ENCODE measurements at places on chromosomes 13 and 19.

- DNase-seq, result peak; percentile 75
These were observed 20.1 kb downstream of the NOTCH3 start for GRCh38 chr19:15180451-15181390.

DNA sequence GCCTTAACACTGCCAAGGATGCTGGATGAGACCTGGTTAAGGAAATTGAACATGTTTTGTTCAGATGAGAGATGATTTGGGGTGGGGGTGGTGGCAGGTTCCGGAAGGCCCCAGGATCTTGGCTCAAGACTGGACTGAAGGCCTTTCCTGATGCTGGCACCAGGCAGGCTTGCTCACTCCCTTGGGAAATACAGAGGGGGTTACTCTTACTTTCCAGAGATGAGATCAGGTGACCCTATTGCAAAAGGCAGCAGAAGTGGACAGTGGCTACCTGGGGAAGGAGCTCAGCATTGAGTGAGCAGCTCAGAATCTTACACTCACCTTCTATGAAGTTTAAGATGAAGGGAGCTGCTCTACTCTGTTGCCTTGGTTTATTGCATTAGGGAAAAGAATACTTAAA, 10.8 kb downstream of the GATAD2A start:
- DNase-seq, result no peak

GRCh38 chr19:4774136-4774535, 17.4 kb upstream of the FEM1A start:
- DNase-seq, result no peak

- no peak for DNase-seq
These were observed 9.9 kb downstream of the SOX21 start for GRCh38 chr13:94702181-94703041.

- DNase-seq, result no peak
These were observed at the start of gene ETV2 for GRCh38 chr19:35641515-35642151. ETV2 (plus strand) TSS chr19:35641745; CDS start chr19:35642461, 716 bp downstream.

DNA sequence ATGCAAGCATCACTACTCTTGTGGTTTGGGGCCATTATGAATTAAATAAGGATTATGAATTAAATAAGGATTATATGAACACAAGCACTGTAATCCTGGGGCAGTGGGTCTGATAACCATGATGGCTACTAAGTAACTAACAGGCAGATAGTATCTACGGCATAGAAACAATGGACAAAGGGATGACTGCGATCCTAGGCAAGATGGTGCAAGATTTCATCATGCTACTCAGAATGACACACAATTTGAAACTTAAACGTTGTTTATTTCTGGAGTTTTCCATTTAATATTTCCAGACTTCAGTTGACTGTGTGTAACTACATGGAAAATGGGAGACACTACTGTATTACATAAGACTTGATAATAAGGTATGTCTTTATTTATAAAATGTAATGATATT, 15.1 kb downstream of the KCNRG start:
- DNase-seq, result no peak

- DNase-seq, result no peak
These were observed 6.5 kb downstream of the KCNN4 start for GRCh38 chr19:43774103-43774939.

DNA sequence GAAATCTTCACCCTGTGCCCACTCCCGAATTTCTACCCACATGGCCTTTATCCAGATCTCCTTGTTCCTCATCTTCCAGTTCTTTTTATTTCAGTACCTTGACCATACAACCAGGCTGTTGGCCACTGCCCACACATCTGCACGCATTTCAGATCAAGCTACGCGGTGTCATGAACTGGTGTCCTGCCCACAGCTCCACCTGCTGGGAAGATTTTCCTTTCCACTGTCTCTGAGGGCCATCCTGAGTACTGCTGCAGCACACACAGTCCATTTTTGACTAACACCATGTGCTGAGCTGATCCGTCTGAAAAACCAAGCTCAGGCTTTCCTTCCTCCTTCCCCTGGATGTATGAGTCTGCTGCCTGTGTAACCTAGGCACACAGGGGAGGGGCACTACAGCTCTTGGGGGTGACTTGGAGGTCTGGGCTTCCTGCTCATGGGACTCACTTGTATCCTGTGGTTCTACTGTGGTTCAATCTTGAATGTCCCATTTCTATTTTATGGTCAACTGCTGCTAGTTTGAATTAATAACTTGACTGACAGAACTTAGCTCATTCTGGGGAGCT, 71.9 kb downstream of the WASF3 start:
- DNase-seq, result no peak

- DNase-seq, result no peak
These were observed 457.8 kb downstream of the PCDH20 start for GRCh38 chr13:60957816-60958215.

- DNase-seq, result no peak
These were observed 2.8 kb downstream of the SWSAP1 start for GRCh38 chr19:11377237-11377636.

DNA sequence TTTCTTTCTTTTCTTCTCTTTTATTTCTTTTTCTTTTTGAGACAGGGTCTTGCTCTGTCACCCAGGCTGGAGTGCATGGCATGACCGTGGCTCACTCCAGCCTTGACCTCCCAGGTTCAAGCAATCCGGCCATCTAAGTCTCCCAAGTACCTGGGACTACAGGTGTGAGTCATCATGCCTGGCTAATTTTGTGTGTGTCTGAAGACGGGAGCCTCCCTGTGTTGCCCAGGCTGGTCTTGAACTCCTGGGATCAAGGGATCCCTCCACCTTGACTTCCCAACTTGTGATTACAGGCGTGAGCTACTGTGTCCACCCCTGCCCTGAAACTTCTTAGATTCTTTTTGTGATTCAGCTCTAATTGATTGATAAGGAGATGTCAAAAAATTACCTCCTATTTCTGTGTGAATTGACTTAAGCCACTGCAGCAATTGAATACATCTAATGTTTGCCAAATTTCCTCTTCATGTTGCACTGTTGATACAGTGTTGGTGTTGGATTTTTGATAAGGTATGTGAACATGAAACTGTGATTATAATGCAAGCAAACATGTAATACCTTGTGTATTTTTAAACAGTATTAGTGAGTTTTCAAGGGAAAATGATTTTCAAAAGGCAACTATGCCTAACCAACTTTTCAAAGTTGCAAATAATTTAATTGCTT, 22.6 kb downstream of the KLF5 start:
- no peak for DNase-seq

DNA sequence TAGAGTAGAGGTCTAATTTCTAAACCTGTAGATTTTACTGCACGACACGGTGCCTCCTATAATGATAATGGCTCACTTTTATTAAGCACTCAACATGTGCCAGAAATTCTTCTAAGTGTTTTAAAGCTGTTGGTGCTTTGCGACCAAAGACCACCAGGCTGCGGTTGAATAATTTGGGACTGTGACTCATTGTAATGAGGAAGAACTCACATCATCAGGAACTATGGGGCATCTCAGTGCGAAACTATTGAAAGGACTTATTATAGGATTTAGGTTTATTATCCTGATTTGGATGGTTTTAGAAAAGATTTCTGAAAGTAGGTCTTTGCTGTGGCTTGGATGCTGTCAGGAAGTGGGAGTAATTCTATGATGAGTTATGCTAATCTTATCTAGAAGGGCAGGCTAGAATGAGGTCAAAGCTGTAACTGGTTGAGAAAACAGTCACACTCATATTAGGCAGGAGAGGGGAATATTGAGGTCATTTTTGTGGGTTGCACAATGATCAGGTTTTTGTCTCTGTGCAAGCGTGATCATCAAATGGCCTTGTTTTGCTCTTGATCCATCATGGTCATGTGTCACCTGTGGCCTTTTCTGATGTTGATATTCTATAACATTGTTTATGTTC, 266.8 kb downstream of the PCDH20 start:
- no peak for DNase-seq

GRCh38 chr13:66864627-66865026, 365.5 kb downstream of the PCDH9 start:
- no peak for DNase-seq

DNA sequence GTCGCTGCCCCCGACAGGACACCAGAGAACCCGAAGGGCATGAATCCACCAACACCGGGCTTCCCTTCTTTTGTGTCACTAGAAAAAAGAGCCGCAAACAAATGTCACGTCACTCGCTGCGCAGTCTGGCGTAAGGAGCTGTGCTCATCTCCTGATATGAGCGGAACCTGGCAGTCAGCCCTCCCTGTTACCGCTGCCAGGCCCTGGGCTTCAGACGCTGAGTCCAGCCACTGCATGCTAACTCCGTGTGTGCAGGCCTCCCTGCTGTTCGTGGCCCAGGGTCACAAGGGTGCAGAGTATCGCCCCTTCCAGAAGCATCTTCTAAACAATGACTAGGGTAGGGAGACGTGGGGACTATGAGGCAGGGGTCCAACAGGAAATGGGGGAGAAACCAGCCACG, 71.3 kb downstream of the SLC7A1 start:
- DNase-seq, result no peak
